Stimulated activated naive CD4-positive, alpha-beta T cell (primary cell): ENCODE measurements at places on chromosomes 6 and 20.

DNA sequence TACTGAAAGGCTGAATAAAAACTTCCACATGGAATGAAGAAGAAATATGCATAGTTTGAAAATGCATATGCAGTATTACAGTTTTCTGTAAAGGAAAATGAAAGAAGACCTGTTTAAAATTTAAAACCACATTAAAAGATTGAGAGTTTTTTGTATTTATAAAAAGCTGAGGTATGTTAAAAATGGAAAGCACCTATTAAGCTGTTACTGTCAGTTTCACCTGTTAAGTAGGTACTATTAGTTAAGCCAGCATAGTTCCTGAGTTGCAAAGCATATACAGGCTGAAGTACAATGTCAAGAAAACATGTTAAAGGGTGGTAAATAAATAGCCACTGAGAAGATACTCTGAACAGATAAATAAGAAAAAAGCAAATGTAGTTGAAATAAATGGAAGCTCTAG, 69.9 kb downstream of the ATXN1 start:
- DNase-seq: no peak

GRCh38 chr20:59010321-59010994, 3.4 kb upstream of the CTSZ start:
- DNase-seq: no peak

- DNase-seq: no peak
Observed at GRCh38 chr6:40848868-40849514, 190.0 kb downstream of the UNC5CL start.

DNA sequence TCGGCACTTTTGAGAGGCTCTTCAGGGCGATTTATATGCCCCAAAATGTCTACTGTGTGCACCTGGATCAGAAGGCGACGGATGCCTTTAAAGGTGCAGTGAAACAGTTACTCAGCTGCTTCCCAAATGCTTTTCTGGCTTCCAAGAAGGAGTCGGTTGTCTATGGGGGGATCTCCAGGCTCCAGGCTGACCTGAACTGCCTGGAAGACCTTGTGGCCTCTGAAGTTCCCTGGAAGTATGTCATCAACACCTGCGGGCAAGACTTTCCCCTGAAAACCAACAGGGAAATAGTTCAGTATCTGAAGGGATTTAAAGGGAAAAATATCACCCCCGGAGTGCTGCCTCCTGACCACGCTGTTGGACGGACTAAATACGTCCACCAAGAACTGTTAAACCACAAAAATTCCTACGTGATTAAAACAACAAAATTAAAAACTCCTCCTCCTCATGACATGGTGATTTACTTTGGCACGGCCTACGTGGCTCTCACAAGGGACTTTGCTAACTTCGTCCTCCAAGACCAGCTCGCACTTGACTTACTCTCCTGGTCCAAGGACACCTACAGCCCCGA, 8.2 kb downstream of the GCNT2 start:
- DNase-seq: peak; percentile 3

- DNase-seq: no peak
Observed at GRCh38 chr6:140134224-140134623, 759.8 kb upstream of the CITED2 start.

DNA sequence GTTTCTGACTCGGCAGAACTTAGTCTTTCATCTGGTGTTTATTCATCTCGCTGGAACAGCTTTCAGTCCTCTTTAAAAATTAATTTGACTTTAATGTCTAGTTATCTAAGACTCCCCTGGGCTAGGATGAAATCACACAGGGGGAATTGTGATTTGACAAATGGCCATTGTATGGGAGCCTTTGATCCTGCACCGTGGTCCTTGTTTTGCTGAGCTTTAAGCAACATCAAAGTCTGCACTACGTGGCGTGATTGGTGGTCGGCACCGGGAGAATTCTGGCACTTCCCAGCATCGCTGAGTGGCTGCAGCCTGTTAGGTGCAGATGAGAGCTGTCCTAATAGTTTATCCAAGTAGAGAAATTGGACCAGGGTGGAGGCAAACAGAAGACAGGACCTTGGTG, 146.9 kb downstream of the TBC1D7 start:
- no peak for DNase-seq

DNA sequence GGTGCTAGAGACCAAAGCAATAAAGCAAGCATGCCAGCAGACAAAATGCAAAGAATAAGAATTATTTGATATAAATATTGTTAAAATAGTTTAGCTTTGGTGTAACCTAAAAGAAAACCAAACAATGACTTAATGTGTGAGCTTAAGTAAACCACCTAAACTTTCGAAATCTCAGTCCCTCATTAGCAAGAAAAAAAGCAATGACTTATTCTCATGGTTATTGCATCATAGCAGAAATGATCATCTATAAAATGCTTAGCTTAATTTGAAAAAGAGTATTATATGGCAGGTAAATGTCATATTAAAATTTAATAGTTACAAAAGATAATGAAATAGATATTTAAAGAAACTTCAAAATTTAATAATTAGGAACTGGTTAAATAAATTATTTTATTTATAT, 1395.7 kb upstream of the EYS start:
- no peak for DNase-seq

DNA sequence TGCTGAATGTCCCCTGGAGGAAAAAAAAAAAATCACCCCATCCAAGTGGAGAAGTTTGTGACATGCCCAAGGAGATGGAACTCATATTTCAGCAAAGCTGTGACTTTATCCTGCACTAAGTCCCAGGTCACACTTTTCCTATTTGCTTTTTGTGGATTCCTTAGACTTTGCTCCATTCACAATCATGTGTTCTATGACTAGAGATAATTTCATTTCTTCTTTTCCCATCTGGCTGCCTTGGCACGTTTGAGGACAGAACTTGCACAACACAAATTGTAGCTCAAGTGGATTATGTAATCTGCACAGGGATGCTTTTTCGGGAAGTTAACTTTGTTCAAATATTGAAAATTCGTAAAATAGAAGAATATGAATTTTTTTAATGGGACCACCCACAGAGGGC, 100.7 kb upstream of the PTPN1 start:
- no peak for DNase-seq

GRCh38 chr6:5656226-5656625, 350.5 kb downstream of the NRN1 start:
- DNase-seq: no peak

- no peak for DNase-seq
Observed at GRCh38 chr6:56902641-56903464, 52.1 kb upstream of the BEND6 start.

DNA sequence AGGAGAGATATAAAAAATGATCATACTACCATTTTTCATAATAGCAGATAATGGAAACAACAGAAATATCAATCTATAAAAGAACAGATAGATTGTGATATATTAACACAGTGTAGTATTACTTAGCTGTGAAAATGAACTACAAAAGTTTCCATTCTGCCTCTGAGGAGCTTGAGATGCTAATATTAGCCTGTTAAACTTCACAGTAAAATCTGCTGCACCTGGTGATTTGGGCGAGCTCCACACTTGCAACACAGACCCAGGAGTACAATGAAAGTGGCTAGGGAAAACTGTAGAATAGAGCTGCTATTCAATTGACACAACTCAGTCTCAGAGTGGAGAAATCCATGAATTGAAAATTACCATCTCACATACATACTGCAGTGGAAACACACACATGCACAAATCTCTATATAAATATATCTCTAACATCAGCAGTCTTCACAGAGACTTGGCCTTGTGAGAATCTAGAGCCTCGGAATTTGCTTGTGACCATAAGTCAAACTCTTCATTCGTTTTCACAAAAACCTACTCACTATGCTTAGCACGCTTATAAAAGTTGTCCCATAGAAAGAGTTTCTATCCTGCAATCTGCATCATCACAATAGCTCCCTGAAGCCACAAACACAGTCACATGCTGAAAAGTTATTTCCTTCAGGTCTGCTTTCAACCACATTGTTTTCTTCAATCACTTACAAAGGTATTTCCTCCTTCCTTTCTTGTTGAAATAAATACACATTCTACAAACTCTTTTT, 133.0 kb downstream of the PAK5 start:
- no peak for DNase-seq

DNA sequence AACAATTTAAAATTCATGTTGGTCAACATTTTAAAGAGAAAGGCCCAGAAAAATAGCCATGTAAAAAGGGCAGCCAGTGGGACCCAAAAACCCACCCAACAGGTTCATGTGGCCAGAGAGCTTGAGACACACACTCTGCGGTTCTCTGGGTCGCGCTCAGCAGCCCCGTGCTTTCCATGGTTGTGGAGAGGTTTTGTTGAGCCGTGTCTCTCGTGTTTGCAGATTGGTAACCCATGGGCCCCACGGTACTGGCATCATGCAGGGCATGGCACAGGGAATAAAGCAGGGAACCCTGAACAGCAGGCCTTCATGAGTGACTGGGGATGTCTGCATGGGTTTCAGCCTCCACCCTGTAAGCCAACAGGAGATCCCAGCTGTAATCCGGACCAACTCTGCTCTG, 127.7 kb upstream of the CST7 start:
- no peak for DNase-seq

DNA sequence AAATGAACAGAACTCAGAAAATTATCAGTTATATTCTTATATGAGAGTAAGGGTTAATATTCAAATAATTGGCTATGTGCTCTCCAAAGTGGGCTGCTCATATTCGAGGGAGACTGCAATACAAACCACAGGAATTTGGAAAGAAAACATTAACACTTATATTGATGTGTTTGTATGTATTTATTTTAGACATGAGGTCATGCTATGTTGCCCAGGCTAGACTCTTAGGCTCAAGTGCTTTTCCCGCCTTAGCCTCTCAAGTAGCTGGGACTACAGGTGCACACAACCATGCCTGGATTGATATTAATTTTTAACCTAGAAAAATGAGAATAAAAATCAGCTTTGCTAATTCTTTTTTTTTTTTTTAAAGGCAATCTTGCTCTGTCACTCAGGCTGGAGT, 35.0 kb downstream of the BTBD9 start:
- no peak for DNase-seq

DNA sequence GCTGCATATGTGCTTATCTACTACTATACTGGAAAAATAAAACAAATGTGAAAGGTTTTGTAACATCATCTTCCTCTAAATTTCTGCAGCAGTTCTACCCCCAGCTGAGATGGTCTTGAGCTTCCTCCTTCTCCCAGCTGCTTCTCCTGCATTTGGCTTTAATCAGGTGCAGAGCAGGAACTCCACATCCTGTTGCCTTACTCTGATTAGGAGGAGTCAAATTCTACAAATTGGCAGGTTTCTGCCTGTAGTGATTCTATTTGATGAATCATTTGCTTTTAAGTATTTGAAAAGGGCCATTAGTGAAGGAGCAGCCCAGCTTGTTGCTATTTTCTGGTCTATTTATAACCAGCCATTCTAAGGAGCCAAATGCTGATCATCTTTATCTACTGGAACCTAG, 224.5 kb downstream of the GMDS start:
- DNase-seq: no peak
